ENCODE measurements at places on chromosomes 1 and 21.

DNA sequence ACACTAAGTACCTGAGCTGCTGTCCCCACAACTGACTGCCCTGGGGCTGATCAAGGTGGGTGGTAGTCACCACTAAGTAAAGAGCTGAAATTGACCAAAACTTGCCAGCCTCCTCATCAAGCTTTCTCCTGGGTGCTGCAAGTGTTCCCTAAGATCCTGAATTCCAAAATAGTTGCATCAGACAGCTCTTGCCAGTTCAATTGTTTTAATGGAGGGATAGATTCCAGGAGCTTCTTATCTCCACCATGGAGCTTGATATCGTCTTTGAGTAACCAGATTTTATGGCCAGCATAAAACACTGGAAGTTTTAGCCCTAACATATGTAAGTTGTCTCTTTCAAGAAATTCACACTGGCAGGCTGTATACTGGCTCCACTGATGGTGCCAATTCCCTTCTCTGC is 90.3 kb downstream of the NID1 start:
- DNase-seq, result no peak

GRCh38 chr21:26900980-26901379 is 55.8 kb upstream of the ADAMTS1 start:
- DNase-seq, result no peak

DNA sequence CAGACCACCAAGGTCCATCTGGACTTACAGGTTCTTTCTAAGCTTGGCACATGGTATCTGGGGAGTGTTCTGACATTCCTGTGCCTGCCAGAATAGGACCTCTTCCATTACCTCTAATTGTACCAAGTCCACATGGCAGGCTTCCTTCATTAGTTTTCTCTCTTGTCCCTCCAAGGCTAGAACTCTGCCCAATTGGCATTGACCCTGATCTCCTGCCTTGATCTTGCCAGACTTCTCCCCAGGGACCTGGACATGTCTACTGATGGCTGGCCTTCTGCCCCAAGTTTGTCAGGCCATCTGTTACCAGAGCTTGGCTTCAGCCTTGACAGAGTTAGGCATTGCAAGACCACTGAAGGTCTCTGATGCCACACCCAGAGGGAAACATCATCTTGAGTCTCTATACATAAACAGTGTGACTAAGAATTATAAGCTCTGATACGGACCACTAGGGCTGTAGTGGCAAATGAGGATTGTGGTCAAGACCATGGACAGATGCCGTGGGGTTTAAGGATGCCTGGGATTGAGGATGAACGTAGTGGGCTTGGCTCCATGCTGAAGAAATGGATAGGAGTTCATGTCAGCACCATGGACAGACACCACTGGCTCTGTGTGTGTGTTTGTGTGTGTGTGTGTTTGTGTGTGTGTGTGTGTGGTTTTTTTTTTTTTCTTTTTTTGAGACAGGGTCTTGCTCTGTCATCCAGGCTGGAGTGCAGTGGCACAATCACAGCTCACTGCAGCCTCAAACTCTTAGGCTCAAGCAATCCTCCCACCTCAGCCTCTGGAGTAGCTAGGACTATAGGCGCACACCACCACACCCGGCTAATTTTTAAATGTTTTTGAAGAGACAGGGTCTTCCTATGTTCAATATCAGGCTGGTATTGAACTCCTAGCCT is 19.5 kb upstream of the PSMB2 start:
- no peak for DNase-seq

DNA sequence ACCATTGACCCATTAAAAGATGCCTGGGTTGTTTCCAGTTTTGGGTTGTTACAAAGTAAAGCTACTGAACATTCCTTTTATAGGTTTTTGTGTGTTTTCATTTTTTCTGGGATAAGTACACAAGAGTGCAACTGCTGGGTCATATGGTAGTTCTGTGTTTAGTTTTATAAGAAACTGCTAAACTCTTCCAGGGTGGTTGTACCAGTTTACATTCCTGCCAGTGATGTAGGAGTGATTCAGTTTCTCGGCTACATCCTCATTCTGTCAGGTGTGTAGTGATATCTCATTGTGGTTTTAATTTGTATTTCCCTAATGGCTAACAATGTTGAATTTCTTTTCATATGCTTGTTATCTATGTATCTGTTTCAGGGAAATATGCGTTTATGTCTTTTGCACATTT is 58.5 kb upstream of the DNAJC6 start:
- DNase-seq, result no peak

- no peak for DNase-seq
Observed at GRCh38 chr1:210516092-210516656, 187.5 kb downstream of the HHAT start.

DNA sequence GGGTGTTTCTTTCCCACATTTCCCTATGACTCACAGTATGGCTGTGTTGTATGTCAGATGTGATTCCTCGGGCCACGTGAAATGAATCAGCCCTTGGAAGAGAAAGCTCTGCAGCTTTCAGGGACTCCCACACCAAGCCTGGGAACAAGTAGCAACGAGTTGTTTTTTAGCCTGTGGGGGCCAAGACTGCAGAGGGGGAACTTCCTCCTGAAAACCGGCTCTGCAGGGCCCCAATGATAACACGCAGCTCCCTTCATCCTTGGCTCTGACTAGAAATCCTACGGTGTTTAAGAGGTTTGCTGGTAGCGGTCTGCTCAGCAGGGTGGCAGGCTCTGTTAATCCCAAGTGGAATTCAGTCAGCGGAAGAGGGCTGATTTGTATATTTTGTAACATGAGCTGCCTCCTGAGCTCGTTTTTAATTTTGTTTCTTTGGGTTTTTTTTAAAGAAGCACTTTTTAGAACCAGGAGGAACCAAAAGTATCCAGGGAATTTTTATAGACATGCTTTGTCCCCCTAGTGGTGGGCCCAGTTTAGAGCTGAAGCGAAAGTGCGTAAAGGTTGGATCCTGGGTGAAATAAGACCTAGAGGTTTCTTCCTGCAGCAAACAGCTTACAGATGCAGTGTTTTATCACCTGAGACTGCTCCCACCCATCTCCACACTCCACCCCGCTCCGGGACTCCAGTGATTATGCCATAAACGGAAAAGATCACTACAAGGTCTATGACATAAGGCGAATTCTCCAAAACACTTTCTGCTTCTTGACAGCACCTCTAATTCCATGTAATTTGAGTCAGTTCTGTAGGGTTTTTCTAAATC is 48.8 kb downstream of the LAMC2 start:
- no peak for DNase-seq

DNA sequence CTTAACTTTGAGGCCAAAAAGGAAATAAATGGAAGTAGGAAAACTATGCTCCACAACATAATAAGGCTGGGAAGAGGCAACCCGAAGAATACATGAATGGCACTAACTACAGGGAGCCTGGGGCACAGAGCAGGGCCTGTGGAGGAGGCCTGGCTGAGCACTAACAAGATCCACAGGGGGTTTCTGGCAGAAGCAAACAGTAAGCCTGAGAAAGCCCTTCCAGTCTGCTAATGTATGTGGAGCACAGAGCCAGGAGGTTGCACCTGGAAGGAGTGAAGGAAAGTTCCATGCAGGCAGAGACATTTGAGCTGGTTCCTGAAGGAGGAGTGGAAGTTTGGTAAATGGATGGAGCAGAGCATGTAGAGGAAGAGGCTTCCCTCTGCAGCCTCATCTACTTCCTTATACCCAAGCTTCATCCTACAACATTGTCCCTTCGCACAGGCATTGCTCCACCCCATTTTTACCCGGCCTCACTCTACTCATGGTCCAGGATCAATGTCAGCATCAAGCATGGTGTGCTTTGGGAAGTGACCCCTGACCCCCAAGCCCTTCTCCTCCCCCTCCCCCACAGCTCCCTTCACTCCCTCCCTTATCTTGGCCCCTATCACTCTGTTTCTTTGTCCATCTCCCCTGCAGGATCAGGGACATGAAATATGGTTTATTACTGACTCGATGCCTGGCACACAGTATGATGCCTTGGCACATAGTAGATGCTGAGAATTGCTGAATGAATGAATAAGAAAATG is 23.3 kb downstream of the SHISA4 start:
- no peak for DNase-seq

- no peak for DNase-seq
Observed at GRCh38 chr1:219755234-219755633, 142.3 kb upstream of the ZC3H11B start.

- no peak for DNase-seq
Observed at GRCh38 chr1:88089961-88090360, 594.1 kb upstream of the PKN2 start.

- no peak for DNase-seq
Observed at GRCh38 chr21:44649521-44650100, 3.4 kb downstream of the KRTAP10-11 start.

GRCh38 chr1:202073206-202073605 is 49.5 kb upstream of the GPR37L1 start:
- DNase-seq, result no peak

DNA sequence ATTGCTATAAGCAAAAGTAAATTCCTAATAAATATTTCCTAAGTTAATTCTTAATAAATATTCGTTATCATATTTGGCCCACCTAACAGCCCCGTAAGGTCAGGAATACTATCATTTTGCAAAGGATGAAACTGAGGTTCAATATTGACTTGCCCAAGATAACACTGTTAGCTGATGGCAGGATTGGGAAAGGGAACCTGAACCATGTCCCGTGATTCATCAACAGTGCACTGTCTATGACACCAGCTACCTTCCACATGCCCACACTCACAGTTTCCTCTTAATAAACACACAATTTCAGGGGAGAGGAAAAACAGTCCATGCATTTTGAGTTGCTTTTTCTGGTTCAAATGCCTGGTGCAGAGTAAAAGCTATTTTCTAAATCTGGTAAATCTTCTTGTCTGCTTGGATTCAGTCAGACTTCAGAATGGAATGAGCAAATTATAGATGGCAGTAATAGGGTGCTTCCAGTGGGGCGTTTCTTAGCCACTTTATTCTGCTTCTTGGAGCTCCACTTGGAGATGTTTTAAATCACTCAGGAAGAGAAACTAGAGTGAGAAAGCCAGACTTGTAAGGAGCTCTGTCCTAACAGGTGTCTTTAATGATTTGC is 354.6 kb downstream of the PDE4B start:
- no peak for DNase-seq

DNA sequence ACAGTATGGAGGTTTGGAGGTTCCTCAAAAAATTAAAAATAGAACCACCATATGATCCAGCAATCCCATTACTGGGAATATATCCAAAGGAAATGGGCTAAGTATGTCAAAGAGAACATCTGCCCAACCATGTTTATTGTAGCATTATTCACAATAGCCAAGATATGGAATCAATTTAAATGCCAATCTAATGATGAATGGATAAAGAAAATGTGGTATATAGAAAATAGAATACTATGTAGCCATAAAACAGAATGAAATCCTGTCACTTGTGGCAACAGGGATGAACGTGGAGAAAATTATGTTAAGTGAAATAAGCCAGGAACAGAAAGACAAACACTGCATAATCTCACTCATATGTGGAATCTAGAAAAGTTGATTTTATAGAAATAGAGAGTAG is 201.7 kb upstream of the AJAP1 start:
- no peak for DNase-seq

GRCh38 chr1:212955098-212955497 is 4.8 kb downstream of the VASH2 start:
- DNase-seq, result no peak

DNA sequence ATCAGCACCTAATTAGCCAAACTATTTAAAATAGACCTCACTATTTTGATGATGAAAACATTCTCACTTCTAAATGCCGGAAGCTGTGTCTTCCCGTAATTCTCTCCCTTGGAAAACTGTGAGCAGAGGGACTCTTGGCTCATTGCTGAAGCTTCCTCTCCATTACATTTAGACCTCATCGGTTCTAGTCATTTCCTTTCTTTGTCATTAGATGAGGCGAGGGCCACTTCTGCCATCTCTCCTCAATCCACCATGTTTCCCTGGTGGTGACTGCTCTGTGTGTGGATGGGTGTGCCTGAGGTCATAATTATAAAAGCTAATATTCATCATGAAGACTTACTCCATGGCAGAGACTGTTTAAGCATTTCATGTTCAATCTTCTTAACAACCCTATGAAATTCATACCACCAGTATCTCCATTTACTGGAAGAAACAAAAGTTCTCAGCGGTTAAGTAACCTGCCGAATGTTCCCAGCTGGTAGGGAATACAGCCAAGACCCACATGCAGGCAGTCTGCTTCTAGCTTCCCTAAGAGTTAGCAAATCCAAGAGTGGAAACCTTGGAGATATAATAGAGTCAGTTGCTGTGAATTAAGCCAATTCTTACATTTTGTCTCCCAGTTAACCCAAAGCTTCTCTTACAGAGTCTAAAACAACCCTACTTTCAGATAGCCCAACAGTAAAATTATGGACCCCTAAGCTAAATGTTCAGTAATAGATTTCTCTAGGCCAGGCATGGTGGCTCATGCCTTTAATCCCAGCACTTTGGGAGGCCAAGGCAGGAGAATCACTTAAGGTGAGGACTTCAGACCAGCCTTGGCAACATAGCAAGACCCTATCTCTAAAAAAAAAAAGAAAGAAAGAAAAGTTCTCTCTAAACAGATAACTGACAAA is 156.2 kb downstream of the ZBTB18 start:
- DNase-seq, result no peak

GRCh38 chr1:59978511-59978910 is 51.9 kb upstream of the CYP2J2 start:
- DNase-seq, result no peak

DNA sequence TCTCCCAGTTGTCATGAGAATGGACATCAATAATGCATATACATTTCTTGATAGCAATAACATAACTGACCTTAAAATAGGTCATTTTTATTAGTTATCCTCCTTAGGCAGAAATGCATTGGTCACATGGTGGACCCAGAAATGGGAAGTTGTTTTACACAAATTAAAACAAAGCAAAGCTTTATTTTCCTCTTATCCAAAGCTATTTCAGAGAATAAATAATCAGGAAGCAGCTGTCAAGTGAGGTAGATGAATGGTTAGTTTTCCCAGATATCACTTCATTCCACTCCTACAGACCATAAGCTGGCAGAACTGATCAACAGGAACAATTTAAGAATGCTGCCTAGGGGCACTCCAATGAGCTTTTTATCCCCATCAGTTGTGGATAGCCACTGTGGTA is 16.0 kb upstream of the OLIG1 start:
- DNase-seq, result no peak

GRCh38 chr1:150365941-150366340 is 2.0 kb downstream of the RPRD2 start:
- DNase-seq, result no peak

Data from activated CD8-positive, alpha-beta memory T cell treated with anti-CD3 and anti-CD28 coated beads for 4 hours (primary cell).